Posterior cingulate gyrus (tissue), 11 donors: ENCODE measurements at places on chromosomes 5 and 9.

GRCh38 chr5:179337796-179338676 is 7.2 kb downstream of the ADAMTS2 start:
- DNase-seq: peak; percentile 78

- DNase-seq: peak; percentile 79
Measured at GRCh38 chr9:99259231-99259918, 37.3 kb downstream of the SEC61B start.

DNA sequence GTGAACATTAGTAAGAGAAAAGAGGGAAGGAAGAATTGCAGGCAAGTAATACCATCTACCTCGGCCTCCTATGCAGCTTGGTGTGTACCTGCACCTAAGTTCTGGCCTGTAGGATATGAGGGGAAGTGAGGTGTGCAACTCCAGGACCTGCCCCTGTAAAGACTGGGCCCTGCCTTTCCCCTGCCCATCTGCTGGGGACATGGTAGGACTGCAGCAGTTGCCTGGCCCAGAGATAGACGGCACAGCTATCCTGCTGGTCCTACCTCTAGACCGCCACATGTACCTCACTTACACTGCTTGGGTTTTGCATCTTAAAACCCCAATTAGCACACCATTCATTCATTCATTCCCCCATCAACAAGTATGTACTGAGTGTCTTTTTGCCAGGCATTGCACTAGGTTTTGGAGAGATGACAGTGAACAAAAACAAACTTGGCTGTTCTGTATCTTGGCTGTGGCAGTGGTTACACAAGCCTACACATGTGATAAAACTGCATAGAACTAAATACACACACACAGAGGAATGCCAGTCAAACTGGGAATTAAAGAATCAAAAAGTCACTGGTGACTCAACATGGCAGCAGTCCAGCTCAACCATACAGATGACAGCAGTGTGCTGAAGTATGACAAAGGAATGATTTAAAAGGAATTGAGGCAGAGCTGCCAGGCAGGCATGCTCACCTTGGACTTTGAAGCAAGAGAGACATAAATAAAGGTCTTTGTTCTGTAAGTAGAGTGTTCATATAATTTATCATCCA is 23.3 kb upstream of the MGAT1 start:
- no peak for DNase-seq

GRCh38 chr5:9547122-9547947 is 1.5 kb upstream of the SEMA5A start:
- no peak for DNase-seq

GRCh38 chr9:545480-545879 is 296.0 kb upstream of the DMRT1 start:
- DNase-seq: peak; percentile 27

DNA sequence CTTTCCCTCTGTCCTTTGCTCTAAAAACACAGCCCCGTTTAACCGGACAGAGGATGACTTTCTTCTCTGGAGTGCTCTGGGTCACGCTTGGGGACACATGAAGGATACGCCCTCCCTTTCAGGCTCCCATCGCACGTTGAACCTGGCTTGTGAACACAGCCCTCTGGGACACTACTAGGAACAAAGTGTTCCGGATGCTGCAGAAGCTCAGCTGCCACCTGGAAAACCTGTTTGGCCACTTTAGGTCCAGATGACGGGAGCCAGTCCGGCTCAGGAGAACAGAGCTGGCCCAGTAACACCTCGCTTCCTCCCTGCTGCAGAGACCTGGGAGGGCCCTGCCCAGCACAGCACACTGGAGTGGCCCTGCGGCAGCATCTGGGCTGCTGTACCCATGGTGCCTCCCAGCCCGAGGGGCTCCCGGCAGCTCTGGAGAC is 60.1 kb downstream of the GADD45G start:
- DNase-seq: no peak

GRCh38 chr5:168601972-168602371 is 22.8 kb upstream of the PANK3 start:
- DNase-seq: no peak

DNA sequence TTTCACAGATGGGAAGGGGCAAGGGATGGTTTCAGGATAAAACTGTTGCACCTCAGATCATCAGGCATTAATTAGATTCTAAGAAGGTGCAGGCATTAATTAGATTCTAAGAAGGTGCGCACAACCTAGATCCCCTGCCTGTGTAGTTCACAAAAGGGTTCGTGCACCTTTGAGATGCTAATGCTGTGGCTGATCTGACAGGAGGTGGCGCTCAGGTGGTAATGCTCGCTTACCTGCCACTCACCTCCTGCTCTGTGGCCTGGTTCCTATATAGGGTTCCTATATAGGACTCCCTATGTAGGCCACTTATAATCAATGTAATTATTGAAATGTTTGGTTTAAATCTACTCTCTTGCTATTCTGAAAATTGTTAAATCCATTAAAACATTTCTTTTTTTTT is 171.0 kb downstream of the MSX2 start:
- no peak for DNase-seq

GRCh38 chr9:37104183-37104889 is 16.0 kb upstream of the ZCCHC7 start:
- DNase-seq: no peak

- no peak for DNase-seq
Measured at GRCh38 chr9:133995012-133995896, 3.1 kb upstream of the VAV2 start.

DNA sequence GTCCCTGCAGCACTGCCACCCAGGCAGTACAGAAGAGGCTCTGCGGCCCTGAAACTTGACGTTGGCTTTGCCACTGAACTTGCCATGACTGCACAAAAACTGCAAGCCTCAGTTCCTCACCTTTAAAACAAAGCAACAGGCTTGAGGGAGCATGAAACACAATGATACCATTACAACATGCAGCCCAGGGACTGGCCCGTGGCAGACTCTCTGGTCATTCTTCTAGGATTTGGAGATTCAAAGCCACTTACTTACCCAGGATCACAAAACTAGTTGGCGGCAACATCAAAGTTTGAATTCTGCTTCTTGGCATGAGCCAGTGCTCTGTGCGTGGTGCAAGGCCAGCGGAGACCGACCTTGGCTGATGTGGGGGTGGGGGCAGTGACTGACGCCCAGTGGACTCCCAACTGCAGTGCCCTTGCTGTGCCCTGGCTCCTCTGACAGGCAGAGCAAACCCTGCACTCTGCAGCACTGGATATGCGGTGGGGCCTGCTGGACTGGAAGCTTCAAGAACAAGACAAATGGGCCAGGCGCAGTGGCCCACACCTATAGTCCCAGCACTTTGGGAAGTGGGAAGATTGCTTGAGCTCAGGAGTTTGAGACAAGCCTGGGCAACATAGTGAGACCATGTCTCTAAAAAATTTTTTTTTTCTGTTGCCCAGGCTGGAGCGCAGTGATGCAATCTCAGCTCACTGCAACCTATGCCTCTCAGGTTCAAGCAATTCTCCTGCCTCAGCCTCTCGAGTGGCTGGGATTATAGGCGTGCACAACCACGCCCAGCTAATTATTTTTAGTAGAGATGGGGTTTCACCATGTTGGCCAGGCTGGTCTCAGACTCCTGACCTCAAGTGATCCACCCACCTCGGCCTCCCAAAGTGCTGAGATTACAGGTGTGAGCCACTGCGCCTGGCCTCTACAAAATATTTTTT is 18.9 kb downstream of the SQSTM1 start:
- DNase-seq: no peak

DNA sequence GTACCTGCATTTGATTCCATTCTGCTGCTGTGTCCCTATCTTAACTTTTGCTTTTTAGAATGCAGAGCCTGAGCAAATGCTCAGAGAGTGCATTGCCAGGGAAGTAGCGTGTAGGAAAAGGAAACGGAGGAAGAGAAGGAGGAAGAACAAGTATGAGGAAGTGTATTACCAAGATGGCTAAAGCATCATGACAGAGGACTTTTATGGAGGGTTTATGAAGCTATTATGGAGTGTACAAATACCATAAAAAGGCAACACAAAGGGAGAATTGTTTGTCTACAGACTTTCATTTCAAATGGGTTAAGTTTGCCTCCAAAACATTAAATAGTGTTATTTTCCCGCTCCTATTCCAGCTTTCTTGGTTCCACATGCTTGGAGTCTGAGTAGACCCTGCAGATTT is 1899.8 kb upstream of the NUDT12 start:
- DNase-seq: no peak

DNA sequence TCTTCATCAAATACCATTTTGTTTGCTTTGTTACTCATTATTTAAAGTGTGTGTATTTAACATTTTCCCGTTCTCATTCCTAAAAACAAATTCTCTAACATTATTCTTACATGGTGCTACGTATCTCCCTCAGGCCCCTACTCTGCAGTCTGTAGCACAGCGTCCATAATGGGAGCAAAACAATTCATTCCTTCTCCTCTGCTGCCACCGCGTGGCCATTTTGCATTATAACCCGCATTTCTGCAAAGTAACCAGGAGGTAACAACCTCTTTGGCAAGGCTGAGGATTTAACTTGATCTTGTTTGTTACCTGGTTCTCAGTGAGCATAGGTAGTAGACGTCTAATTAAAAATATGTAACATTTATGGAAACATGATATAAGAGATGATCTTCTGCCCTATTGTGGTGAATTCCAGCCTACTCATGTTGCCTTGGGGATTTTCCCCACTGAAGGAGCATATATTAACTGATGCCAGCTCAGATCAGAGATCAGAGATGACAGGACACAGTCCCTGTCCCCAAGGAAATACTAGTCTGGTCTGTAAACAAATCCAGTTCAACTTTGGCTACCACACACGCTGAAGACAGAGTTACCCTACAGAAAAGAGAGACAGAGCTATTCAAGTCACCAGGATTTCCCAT is 10.5 kb downstream of the OR1K1 start:
- peak; percentile 64 for DNase-seq

DNA sequence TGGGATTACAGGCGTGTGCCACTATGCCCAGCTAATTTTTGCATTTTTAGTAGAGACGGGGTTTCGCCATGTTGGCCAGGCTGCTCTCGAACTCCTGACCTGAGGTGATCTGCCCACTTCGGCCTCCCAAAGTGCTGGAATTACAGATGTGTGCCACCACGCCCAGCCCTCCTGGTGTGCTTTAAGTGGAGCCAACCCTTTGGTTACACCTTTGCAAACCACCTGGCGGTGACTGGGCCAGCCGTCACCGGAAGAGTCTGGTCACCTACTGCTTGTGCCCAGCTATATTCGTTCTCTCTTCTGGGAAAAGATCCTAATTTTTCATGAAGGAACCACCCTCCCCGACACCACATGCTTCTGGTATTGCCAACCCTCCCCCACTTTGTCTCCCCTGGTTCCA is 35.9 kb downstream of the COL23A1 start:
- no peak for DNase-seq

DNA sequence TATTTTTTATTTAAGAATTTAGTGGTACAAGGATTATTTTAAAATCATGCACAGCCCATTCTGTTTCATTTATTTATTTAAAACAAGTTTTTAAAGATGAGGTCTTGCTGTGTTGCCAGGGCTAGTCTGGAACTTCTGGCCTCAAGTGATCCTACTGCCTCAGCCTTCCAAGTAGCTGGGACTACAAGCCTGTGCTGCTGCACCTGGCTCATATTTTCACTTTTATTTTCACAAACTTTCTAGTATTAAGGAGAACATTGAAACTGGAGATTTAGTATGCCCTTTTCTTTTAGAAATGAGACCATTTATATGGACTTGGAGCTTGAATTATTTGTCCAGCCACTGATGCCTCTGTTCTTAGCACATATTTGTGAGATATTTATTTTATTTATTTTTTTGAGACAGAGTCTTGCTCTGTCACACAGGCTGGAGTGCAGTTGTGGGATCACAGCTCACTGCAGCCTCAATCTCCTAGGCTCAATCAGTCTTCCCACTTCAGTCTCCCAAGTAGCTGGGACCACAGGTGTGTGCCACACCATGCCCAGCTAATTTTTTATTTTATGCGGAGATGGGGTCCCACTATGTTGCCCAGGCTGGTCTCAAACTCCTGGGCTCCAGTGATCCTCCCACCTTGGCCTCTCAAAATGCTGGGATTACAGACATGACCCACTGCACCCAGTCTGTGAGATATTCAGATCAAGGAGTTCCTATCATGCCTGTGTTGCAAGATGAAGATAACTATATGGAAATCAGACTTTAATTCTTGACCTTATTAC is 7.4 kb downstream of the DMXL1 start:
- no peak for DNase-seq

DNA sequence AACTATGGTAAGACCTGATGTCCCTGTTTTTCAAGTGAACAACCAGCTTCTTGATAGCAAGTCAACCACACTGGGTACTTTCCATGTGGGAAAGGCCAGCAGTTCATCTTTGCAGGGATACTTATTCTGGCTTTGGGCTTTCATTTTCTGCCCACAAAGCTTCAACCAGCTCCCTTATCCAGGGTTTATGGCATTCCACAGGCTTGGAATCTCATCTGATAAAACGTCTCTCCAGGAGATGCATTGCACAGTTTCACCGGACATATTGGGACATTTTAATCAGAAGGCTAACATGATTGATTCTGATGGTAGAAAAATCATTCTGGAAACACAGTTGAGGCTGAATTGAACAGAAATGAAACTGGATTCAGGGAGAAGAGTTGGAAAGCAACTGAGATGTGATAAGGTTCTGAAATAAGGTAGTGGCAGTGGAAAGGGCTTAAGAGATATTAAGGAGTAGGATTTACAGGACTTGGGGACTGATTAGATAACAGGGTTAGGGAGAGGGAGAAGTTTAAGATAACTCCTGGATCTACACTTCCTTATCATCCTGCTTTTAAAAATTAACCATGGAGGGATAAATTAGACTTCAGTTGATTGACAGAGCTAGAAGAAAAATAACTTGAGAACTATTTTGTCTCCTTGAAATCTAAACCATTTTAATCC is 195.8 kb upstream of the FBXL7 start:
- no peak for DNase-seq

DNA sequence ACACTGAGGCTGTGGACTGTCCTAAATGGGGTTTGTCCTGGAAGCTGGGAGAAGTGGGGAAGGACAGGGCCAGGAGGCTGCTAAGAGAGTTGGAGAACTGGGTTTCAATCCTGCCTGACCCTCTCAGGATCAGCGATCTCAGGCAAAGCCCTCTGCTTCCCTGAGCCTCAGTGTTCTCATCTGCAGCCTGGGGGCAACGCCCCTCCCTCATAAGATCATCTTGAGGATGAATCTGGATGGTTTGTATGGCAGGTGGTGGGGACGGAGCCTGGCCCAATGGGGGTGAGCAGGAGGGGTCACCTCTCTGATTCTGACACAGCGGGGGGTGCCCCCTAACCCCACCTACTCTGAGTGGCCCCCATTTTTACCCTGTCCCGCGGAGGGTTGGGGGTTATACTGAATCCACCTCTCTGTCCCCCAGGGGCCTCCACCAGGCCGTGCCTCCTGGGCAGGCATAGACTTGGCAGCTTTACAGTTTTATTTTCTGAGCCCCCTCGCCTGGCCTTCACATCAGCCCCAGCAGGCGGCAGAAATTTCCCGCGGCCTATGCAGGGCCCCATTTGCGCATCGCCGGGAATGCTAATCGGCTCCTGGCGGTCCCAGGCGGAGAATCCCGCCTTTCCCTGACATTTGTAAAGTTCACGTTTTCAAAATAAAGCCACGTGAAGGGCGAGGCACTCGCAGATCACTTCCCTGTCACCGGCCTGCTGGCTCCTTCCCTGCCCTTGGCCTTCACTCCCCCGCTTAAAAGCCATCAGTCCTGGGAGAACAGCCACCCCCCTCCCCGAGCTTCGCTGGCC is 17.8 kb upstream of the LAMC3 start:
- no peak for DNase-seq
